Activated CD8-positive, alpha-beta memory T cell treated with anti-CD3 and anti-CD28 coated beads for 36 hours (primary cell): ENCODE measurements at places on chromosomes 7 and 10. TPM values are rescaled to one million over a fixed set of nuclear protein-coding genes. Genes with fewer than 3 reads are reported as not detected.

Gene PTPRZ1
- total RNA-seq: not detected

Gene SPDYE5
- total RNA-seq: not detected

Gene NODAL
- not detected for total RNA-seq

Gene COL17A1
- not detected for total RNA-seq

Gene GARIN1A
- 0.21 TPM for total RNA-seq

Gene SPAM1
- total RNA-seq: not detected

Gene HTR5A
- total RNA-seq: not detected

Gene ZMYND11
- total RNA-seq: 29.4 TPM

Gene NUDT13
- 1.3 TPM for total RNA-seq

Gene FAM241B
- 11.2 TPM for total RNA-seq

Gene PTN
- total RNA-seq: not detected

Gene CYP3A4
- total RNA-seq: not detected

Gene TFEC
- not detected for total RNA-seq

Gene MYOZ1
- total RNA-seq: not detected

Gene COL26A1
- not detected for total RNA-seq

Gene LARP4B
- total RNA-seq: 127 TPM

Gene SPDYE9
- total RNA-seq: not detected

Gene YWHAG
- 167 TPM for total RNA-seq

Gene TFAM
- total RNA-seq: 133 TPM

Gene MRLN
- total RNA-seq: not detected

Gene TNS3
- total RNA-seq: 2.0 TPM

Gene CTTNBP2
- total RNA-seq: not detected

Gene RPEL1
- 0.08 TPM for total RNA-seq

Gene SPDYE6
- not detected for total RNA-seq

Gene HMX3
- total RNA-seq: 0.25 TPM

Gene TRPV5
- not detected for total RNA-seq

Gene GPNMB
- total RNA-seq: 0.72 TPM

Gene SLC13A4
- total RNA-seq: not detected

Gene VWC2
- total RNA-seq: not detected

Gene TMEM178B
- 0.75 TPM for total RNA-seq
